ENCODE measurements at places on chromosomes 1 and 21. TPM values are rescaled to one million over a fixed set of nuclear protein-coding genes. Genes with fewer than 3 reads are reported as not detected.

The KCNJ15 gene
- 0.14 TPM for total RNA-seq

The PRAMEF18 gene
- total RNA-seq: not detected

The PDZK1IP1 gene
- not detected for total RNA-seq

The LCE2D gene
- not detected for total RNA-seq
